A549 treated with AZD2906 at 1 μM for 4 hours (cell line): ENCODE measurements at places on chromosomes 1 and 21. TPM values are rescaled to one million over a fixed set of nuclear protein-coding genes. Genes with fewer than 3 reads are reported as not detected.

GPR37L1 gene
- 0.10 to 0.11 TPM (median 0.10 TPM) in 5 replicates for total RNA-seq

C8A gene
- not detected in 5 replicates for total RNA-seq

ERG gene
- 0.05 to 0.06 TPM (median 0.05 TPM) in 3 of 5 replicates, not detected in the others for total RNA-seq

AVPR1B gene
- not detected in 5 replicates for total RNA-seq

ITLN2 gene
- total RNA-seq = 0.64 to 0.98 TPM (median 0.83 TPM) in 5 replicates

KANK4 gene
- total RNA-seq = 0.26 to 0.35 TPM (median 0.32 TPM) in 5 replicates

ZC3H12A gene
- 34.5 to 53.4 TPM (median 51.3 TPM) in 5 replicates for total RNA-seq

SELENON gene
- 60.2 to 65.1 TPM (median 63.4 TPM) in 5 replicates for total RNA-seq

MOV10 gene
- total RNA-seq = 19.9 to 30.1 TPM (median 29.7 TPM) in 5 replicates
